Effector memory CD4-positive, alpha-beta T cell (primary cell): ENCODE measurements at places on chromosomes 4 and X.

GRCh38 chr4:44538534-44538933 is 89.9 kb upstream of the KCTD8 start:
- no peak overlapping the region for H3K27ac ChIP-seq
- H3K4me3 ChIP-seq, result no peak overlapping the region
- H3K4me1 ChIP-seq, result no peaks in the 10 kb centered on the region
- H3K27me3 ChIP-seq, result no peaks in the 10 kb centered on the region
- no peak for DNase-seq
- H3K36me3 ChIP-seq, result no peaks in the 10 kb centered on the region

DNA sequence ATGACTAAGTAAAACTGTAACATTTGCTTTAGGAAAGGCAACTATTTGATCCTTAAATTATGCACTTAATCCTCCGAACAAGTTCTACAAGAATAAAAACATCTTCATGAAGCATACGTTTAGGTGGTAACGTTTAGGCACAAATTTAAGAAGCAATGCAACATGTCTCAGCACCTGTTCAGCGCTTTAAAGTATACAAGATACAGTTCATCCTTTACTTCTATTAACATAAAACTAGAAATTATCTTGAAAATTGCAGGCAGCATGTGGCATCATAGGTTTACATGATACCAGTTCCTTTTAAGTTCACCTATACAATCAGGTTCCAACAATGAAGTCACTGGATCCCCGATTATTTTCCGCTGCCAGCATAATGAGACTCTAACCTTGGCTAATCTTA is 1.5 kb downstream of the PLA2G12A start:
- peaks cover 9% of the 10 kb centered on the region for H3K4me1 ChIP-seq
- H3K27me3 ChIP-seq, result no peaks in the 10 kb centered on the region
- no peak overlapping the region for H3K4me3 ChIP-seq
- H3K27ac ChIP-seq, result no peak overlapping the region

DNA sequence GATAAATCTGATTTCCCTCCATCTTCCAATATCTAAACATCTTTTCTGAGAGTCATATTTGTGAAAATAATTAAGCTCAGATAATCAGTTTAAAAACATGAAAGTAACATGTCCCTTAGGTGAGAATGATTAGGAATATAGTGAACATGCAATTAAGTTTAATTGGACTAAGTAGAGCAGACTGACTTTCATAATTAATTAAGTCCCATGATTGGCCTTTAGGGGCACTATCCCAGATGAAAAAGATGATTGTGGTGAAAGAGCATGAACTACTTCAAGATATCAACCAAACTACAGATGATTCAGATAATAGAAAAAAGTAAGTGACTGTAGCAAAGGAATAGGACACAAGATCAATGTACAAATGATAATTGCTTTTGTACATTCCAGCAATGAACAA is 758.8 kb downstream of the STIM2 start:
- H3K27ac ChIP-seq, result no peak overlapping the region
- no peak overlapping the region for H3K4me3 ChIP-seq
- H3K27me3 ChIP-seq, result no peaks in the 10 kb centered on the region

DNA sequence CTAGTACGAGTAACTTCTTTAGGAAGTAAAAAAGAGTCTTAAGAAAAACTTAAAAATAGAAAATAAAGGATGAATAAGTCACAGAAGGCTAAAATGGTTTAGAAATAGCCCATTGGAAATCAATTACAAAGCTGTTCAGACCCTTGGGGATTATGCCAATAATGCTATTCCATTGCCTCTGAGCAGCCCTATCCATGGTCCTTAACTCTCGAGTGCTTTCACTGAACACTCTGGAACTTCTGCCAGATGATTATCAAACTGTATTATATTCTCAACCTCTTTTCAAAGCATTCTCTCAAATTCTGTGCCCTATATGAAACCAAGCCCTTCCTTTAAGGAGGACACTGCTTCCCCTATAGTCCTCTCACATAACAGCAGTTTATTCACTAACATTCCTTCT is 17.0 kb downstream of the SLC9B1 start:
- no peak overlapping the region for H3K4me3 ChIP-seq
- no peaks in the 10 kb centered on the region for H3K27me3 ChIP-seq
- no peak for DNase-seq
- H3K27ac ChIP-seq, result no peak overlapping the region
- H3K36me3 ChIP-seq, result no peaks in the 10 kb centered on the region

DNA sequence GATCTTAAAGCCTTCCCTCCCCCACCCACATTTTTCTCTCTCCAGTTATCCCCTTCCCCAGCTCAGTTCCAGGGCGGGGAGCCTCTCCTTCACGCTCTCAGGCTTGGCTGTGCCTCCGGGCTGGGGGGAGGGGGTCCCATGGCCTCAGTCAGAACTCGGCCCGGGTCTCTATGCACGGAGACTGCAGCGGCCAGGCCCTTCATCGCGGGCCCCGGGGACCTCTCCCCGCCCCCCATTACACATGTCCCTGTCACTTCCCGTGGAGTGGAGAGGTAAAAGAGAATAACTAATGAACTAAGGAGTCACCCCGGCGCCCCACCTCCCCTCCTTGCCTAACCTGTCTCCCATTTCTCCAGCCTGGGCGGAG is 838 bp upstream of the PRICKLE3 start:
- H3K4me3 ChIP-seq, result no peak overlapping the region
- DNase-seq, result no peak
- no peaks in the 10 kb centered on the region for H3K27me3 ChIP-seq
- no peaks in the 10 kb centered on the region for H3K36me3 ChIP-seq
- no peak overlapping the region for H3K27ac ChIP-seq

DNA sequence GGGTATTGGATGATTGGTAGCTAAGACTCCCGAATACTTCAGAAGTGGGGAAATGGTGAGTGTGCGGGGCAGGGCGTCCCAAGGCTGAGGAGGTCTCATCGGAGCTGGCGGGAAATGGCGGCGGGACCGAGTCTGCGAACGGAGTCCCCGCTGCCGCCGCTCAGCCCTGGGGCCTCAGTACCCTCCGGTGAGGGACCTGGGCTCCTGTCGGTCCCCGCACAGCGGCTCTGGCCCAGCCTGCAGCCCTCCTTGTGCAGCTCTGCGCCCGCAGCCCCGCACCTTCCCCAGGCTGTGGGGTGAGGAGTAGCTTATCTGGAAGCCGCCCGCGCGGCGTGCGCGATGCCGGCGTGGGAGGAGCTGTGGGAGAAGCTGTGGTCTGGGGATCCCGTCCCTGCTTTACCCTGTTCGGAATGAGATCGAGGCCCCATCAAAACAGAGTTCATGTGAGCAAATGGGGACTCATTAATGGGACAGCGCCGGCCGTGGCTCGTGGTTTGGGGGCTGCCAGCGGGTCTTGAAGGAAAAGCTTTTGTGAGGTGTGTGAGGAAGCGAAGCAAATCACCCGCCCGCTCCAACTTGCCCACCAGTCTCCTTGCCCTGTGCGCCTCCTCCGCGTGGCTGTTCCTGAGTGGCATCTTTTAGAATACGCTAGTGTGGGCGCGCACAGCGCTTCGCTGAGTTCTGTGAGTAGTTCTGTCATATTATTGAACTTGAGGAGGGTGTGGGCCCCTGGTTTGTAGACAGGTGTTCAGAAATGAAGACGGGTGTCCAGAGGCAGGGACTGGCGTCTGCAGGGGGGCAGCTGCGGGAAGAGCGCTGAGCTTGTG is 531 bp downstream of the ZNF141 start:
- H3K4me3 ChIP-seq, result peak overlapping the region; percentile 91
- no peak for DNase-seq
- H3K27me3 ChIP-seq, result no peaks in the 10 kb centered on the region
- peak overlapping the region; percentile 89 for H3K27ac ChIP-seq
- peaks cover 7% of the 10 kb centered on the region for H3K4me1 ChIP-seq
- H3K36me3 ChIP-seq, result peaks cover 13% of the 10 kb centered on the region

- no peak overlapping the region for H3K27ac ChIP-seq
- H3K36me3 ChIP-seq, result no peaks in the 10 kb centered on the region
- no peaks in the 10 kb centered on the region for H3K4me1 ChIP-seq
- H3K27me3 ChIP-seq, result no peaks in the 10 kb centered on the region
Measured at GRCh38 chr4:74283614-74284013, 24.7 kb upstream of the EPGN start.

- no peak overlapping the region for H3K27ac ChIP-seq
- H3K4me1 ChIP-seq, result no peaks in the 10 kb centered on the region
- DNase-seq, result no peak
Measured at GRCh38 chrX:20753076-20753475, 486.4 kb upstream of the RPS6KA3 start.

- H3K36me3 ChIP-seq, result no peaks in the 10 kb centered on the region
- no peaks in the 10 kb centered on the region for H3K4me1 ChIP-seq
- no peaks in the 10 kb centered on the region for H3K27me3 ChIP-seq
Measured at GRCh38 chr4:117489107-117489506, 403.7 kb upstream of the TRAM1L1 start.

- no peak for DNase-seq
- no peak overlapping the region for H3K27ac ChIP-seq
- H3K4me3 ChIP-seq, result no peak overlapping the region
Measured at GRCh38 chr4:15601862-15602261, 53.3 kb downstream of the FBXL5 start.

DNA sequence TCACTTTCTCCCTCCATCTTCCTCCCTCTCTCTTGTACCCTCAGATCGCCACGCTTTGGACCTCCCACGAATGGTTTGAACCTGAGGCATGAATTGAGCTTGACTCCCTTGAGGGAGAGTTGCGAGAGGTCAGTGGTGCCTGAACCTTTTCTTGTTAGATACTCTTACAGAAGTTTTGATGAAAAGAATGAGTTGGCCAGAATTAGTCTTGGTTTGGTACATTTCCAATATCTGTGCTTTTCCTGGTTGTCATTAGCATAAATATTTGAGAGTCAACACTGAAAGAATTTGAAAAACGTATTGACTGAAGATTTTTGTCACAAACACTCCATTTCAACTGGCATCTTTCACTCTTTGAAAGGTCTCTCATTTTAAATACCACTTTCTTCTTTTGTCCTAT is 510.6 kb upstream of the DIPK2B start:
- DNase-seq, result no peak
- no peaks in the 10 kb centered on the region for H3K4me1 ChIP-seq
- H3K27ac ChIP-seq, result no peak overlapping the region
- H3K27me3 ChIP-seq, result no peaks in the 10 kb centered on the region

GRCh38 chr4:139666735-139667281 is 1.2 kb downstream of the MGST2 start:
- H3K4me3 ChIP-seq, result peak overlapping the region; percentile 84
- no peak for DNase-seq
- H3K36me3 ChIP-seq, result no peaks in the 10 kb centered on the region
- no peaks in the 10 kb centered on the region for H3K27me3 ChIP-seq
- H3K27ac ChIP-seq, result no peak overlapping the region

DNA sequence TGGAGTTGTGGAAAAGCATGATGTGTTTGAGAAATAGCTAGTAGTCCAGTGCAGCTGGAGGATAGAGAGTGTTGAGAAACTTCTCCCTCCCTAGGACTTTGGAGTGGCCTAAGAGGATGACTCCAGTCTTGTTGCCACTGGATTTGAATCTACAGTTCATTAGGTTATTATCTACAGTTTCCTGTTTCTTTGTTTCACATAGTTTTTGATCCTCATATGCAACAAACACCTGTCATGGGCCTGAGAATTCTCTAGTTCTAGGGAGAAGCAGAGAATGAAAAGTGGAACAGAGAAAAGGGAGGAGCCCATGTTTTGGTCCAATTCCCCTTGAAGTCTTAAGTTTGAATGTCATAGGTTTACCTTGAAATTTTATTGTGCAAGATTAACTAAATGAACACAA is 73.6 kb upstream of the TBC1D9 start:
- no peak for DNase-seq
- no peaks in the 10 kb centered on the region for H3K27me3 ChIP-seq
- no peak overlapping the region for H3K27ac ChIP-seq
- no peaks in the 10 kb centered on the region for H3K4me1 ChIP-seq
- no peaks in the 10 kb centered on the region for H3K36me3 ChIP-seq

DNA sequence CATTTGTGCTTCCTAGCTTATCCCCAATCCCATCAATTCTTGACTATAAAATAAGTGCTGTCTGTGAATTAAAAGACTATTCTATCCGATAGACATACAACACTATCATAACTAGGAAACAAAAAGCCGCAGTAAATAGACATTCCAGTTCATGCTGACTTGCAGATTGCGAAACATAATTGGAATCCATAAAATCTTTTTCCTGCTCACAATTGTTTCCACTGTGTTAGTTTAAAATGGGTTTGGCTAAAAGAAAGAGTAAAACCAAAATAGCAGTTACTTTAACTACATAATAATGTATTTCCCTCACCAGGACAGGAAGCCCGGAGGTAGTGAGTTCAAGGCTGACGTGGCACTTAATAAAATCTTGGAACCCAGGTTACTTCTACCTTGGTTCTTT is 17.2 kb downstream of the SMIM31 start:
- DNase-seq, result no peak
- H3K4me1 ChIP-seq, result no peaks in the 10 kb centered on the region
- no peak overlapping the region for H3K27ac ChIP-seq
- no peak overlapping the region for H3K4me3 ChIP-seq
- no peaks in the 10 kb centered on the region for H3K36me3 ChIP-seq

- no peak overlapping the region for H3K27ac ChIP-seq
- no peak overlapping the region for H3K4me3 ChIP-seq
- H3K36me3 ChIP-seq, result no peaks in the 10 kb centered on the region
- H3K4me1 ChIP-seq, result no peaks in the 10 kb centered on the region
- no peaks in the 10 kb centered on the region for H3K27me3 ChIP-seq
- DNase-seq, result no peak
Measured at GRCh38 chr4:21790438-21791029, 158.0 kb downstream of the KCNIP4 start.

GRCh38 chr4:10381146-10381545 is 76.1 kb downstream of the ZNF518B start:
- no peaks in the 10 kb centered on the region for H3K36me3 ChIP-seq
- DNase-seq, result no peak
- H3K4me3 ChIP-seq, result no peak overlapping the region
- no peaks in the 10 kb centered on the region for H3K4me1 ChIP-seq

DNA sequence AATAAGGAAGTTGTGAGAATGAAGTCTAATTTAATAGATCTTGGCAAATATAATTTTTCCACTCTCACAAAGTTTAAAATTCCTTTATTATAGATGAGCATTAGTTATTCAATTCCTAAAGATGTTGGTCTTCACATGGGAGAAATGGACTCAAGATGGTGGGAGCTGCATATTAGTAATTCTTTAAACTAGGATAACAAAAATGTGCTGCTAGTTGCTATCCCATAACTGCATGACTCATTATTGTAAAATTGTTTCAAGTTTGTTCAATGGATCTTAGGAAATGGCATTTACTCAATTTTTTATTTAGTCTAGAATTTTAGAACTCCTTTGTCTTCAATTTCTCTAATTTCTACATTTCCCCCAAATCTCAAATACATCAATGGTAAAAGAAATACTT is 155.8 kb downstream of the ATP10D start:
- no peak overlapping the region for H3K27ac ChIP-seq
- H3K4me3 ChIP-seq, result no peak overlapping the region
- no peaks in the 10 kb centered on the region for H3K4me1 ChIP-seq
- no peak for DNase-seq

GRCh38 chrX:151225843-151226242 is 49.5 kb downstream of the GPR50 start:
- no peaks in the 10 kb centered on the region for H3K4me1 ChIP-seq
- no peaks in the 10 kb centered on the region for H3K36me3 ChIP-seq
- no peaks in the 10 kb centered on the region for H3K27me3 ChIP-seq
- no peak for DNase-seq
- H3K27ac ChIP-seq, result no peak overlapping the region
